ENCODE measurements at places on chromosomes 4 and X.

- no peak for DNase-seq
Observed at GRCh38 chrX:115068896-115069295, 51.5 kb upstream of the IL13RA2 start.

DNA sequence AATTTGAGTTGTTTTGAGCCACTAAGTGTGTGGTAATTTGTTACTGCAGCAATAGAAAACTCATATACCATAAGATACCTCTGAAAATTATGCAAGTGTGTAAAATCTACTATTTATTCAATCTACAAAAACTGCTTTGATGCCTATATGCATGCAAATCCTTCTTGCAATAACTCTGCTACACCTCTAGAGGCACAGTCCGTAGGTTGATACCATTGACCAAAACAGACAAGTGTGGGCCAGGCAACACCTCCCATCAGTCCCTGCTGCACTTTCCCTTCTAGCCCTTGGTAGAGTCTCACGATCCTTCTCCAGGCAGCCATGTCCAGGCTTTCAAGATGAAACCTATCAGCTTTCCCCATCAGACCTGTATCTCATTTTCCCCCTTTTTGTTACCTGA lies 48.8 kb upstream of the FAM9A start:
- no peak for DNase-seq

DNA sequence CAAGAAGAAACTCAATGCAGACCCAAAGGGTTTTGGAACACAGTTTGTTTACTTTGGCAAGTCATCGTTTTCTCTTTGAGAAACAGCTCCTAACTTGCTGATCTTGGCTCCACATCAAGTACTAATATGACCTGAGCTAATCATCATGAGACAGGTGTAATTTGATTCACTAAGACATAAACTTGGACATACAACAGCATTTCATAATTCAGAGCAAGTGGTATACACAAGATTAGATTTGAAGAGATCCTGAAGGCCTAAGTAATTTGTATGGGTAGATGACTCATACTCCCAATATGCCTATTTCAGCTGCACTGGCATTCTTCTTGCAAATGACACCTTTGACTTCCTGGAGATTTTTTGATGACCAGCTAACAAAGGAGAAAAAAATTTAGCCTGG lies 1521.7 kb downstream of the RPA4 start:
- no peak for DNase-seq

GRCh38 chr4:168361365-168362024 lies 42.9 kb upstream of the DDX60 start:
- DNase-seq, result no peak

- DNase-seq, result no peak
Observed at GRCh38 chr4:164212134-164212533, 541.8 kb upstream of the SMIM31 start.

- DNase-seq, result peak; percentile 89
Observed at GRCh38 chr4:42656944-42657792, at the start of gene ATP8A1. ATP8A1 (minus strand) TSS chr4:42657105; CDS start chr4:42656873, 232 bp downstream.

DNA sequence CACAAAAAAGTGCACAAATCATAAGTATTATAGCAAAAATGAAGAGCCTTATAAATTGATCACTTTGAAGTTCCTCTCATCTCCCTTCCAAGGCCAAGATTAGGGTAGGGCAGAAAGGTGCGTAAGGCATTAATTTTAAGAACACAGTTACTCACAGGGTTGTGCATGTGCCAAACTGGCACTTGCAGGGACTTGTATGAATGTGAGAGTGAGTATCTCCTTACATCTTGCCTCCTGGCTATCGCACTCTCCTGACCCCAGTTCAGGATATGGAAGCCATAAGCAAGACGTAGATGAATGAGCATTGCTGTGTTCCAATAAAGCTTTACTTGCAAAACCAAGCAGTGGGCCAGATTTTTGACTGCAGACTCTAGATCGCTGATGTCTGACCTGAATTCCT lies 510.1 kb upstream of the AADAT start:
- DNase-seq, result no peak

DNA sequence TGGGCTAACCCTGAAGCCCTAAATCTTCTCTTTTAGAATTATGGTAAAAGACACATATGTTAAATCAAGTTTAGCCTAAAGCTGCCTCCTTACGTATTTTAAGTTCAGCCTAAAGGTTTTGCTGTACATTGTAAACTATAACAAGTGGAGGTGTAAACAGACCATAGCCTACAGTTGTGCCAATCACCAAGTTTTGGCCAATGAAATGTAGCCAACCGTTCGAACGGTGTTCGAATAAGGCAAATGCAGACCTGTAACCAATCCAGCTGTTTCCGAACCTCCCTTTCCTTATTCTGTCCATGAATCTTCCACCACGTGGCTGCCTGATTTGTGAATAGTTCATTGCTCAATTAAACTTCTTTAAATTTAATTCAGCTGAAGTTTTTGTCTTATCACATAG lies 52.1 kb upstream of the TBC1D9 start:
- no peak for DNase-seq

- no peak for DNase-seq
Observed at GRCh38 chr4:182885022-182885737, 32.0 kb downstream of the DCTD start.

DNA sequence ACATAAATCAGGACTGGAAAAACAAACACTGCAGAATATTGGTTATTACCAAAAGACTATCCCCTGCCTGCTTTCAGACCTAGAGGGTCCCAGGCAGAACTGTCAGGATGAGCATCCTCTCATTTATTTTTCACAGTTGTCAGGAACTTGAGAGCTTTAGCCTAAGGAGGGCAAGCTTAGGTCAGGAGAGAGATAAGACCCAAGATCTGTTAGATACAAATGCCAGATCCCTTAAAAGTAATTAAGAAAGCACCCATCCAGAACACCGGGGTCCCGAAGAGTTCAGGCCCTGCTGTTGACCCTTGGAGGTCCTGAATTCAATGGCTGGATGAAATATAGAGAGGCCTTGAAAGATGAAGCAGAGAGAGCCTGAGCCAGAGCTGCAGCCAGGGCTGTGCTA lies 5.9 kb upstream of the MAGEB3 start:
- DNase-seq, result no peak

- DNase-seq, result no peak
Observed at GRCh38 chrX:32397562-32398216, 813.7 kb downstream of the DMD start.

All from kidney capillary endothelial cell (primary cell).